Effector memory CD4-positive, alpha-beta T cell (primary cell): ENCODE measurements at places on chromosomes 5 and 9.

DNA sequence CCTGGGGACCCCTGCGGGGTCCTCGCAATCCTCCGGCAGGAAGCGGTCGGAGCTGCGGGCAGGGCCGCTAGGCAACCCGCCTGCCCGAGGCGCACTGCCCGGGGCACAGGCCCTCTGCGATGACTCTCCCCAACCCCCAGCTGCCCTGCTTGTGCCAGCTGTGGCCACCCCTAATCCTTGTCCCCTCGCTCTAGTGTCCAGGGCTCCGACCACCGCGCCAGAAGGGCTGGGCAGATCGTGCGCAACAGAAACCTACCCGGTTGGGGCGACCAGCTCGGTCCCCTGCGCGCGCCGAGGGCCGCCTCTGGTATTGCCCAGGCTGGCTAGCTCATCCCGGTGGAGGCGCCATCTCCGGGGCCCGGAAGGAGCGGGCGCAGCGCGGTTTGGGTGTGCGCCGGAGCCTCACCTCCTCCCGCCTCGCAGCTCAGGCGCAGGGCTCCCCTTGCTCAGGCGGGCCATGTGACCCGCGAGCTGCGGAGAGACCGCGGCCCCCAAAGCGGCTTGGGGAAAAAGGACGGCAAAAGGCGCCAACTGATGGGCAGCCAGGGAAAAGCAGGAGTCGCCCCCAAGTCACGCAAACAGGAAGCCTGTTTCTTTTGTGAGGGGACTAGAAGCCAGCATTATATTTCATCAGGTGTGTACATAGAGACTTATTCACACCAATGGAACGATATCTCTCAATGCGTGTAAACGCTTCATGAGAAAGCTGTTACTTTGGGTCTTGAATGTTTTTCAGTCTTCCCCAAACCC lies 46.8 kb upstream of the RNF20 start:
- no peaks in the 10 kb centered on the region for H3K36me3 ChIP-seq
- no peak overlapping the region for H3K27ac ChIP-seq
- no peak overlapping the region for H3K4me3 ChIP-seq
- peaks cover 4% of the 10 kb centered on the region for H3K4me1 ChIP-seq
- DNase-seq, result no peak
- no peaks in the 10 kb centered on the region for H3K27me3 ChIP-seq

GRCh38 chr9:20551835-20552234 lies 70.5 kb downstream of the MLLT3 start:
- no peak for DNase-seq
- H3K4me3 ChIP-seq, result no peak overlapping the region
- peaks cover 19% of the 10 kb centered on the region for H3K4me1 ChIP-seq
- H3K27ac ChIP-seq, result no peak overlapping the region
- no peaks in the 10 kb centered on the region for H3K27me3 ChIP-seq

- H3K27me3 ChIP-seq, result no peaks in the 10 kb centered on the region
- DNase-seq, result no peak
- no peak overlapping the region for H3K4me3 ChIP-seq
- no peak overlapping the region for H3K27ac ChIP-seq
These were observed 26.3 kb upstream of the CRHBP start for GRCh38 chr5:76926329-76927105.

DNA sequence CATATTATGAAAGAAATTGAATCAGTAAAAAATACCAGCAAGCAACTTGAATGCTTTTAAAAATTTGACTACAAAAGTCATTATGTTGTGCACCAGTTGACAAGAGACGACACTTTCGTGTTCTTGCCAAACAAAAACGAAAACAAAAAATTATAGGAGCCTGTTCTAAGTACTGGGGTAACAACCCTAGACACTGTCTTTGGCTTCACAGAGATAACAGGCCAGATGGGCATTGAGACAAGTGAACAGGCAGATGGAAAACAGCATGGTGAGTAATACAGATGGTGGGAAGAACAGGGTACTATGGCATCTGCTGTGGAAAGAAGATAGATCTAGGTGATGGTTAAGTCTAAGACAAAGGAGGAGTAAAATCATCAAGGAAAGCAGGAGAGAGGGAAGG lies 99.0 kb downstream of the CDH12 start:
- H3K27me3 ChIP-seq, result no peaks in the 10 kb centered on the region
- no peak for DNase-seq
- no peak overlapping the region for H3K4me3 ChIP-seq
- H3K4me1 ChIP-seq, result no peaks in the 10 kb centered on the region

GRCh38 chr5:71586052-71586940 lies 844 bp upstream of the MCCC2 start:
- no peaks in the 10 kb centered on the region for H3K27me3 ChIP-seq
- H3K4me1 ChIP-seq, result peaks cover 23% of the 10 kb centered on the region
- H3K4me3 ChIP-seq, result peak overlapping the region; percentile 86
- no peak for DNase-seq

DNA sequence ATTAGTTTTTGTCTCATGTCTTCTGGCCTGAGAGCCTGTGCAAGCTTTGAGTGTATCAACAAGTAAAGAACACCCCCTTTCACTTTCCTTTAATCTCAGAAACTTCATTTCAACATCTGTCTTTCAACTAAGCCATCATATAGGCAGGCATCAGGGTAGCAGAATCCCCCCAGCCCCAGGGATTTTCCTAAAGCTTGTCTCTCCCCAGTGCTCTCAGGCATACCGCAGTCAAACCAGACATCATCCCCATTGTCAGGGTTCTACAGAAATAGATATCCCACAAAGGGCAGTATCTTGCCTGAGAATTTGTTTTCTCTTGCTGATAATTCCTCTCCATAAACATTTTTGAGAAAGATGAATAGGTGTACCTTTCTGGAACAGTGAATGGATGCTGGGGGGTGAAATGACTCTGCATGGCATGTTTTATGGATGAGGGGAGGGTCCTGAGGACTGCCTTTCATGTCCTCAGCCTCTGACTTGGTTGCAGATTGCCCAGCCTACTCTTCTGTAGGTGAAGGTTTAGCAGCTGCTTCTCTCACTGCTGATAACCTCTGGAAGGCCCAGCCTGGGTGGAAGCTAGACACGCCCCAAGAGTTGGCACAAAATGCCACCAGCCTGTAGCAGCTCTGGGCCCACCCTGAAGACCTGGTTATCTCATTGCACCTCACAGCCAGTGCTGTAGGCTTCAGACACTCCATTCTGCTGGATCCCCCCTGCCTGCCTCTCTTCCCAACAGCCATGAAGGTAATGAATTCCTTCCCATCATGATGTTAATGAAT lies 20.5 kb upstream of the SHB start:
- no peaks in the 10 kb centered on the region for H3K36me3 ChIP-seq
- no peak overlapping the region for H3K4me3 ChIP-seq
- H3K4me1 ChIP-seq, result no peaks in the 10 kb centered on the region
- no peak overlapping the region for H3K27ac ChIP-seq
- no peaks in the 10 kb centered on the region for H3K27me3 ChIP-seq

GRCh38 chr5:68839019-68839552 lies 254.7 kb upstream of the SLC30A5 start:
- no peaks in the 10 kb centered on the region for H3K27me3 ChIP-seq
- H3K36me3 ChIP-seq, result no peaks in the 10 kb centered on the region

- DNase-seq, result no peak
- H3K27ac ChIP-seq, result no peak overlapping the region
These were observed 321.9 kb upstream of the TARS1 start for GRCh38 chr5:33118761-33119415.

DNA sequence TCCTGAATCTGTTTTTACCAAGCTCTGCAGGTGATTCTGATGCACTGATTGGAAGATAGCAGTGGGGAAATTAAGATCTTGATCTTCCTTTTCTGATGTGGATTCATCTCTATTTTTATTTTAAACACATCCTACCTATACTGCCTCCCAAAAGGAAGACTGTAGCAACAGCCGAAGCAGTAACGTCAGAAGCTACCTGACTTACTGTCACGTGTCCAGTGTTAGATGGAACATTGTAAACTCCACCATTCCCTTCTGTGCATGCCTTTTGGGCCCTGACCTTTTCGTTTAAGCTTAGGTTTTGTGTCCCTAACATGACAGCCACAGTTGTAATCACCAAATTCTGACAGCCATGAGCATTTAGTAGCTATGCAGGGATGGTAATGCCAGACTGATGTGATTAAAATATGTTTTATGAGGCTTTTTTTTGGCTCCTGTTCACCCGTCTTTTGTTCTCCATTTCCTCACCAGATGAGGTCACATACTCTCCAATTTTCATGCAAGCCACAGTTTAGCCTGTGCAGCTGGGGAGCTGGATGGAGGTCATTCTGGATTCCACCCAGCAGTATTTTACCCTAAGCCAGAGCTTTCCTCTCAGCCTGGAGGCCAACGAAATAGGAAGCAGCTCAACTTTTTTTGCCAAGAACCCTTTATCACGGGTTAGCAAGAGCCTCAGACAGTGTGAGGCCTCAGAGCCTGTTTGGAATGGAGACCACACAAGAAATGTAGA lies 15.6 kb upstream of the FOXD1 start:
- no peak for DNase-seq
- H3K4me3 ChIP-seq, result no peak overlapping the region
- H3K27me3 ChIP-seq, result no peaks in the 10 kb centered on the region
- no peaks in the 10 kb centered on the region for H3K4me1 ChIP-seq

DNA sequence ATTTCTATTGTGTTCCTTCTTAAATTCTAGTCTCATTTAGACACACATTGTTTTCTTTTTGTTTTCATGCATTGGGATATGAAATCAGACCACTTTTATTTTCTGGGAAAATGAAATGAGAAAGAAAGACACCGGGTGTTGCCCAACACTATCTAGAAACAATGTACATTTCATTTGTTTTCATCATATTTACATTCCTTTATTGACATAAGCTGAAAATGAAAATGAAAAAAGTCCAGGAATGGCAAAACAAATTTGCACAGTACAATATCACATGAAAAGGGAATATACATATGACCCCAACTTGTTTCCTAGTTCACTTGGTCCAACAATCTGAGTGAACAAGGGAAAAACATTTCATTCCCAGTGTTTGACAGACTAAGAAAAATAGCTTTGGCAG lies 20.7 kb downstream of the IFNE start:
- no peaks in the 10 kb centered on the region for H3K4me1 ChIP-seq
- no peaks in the 10 kb centered on the region for H3K36me3 ChIP-seq
- DNase-seq, result no peak
- H3K27ac ChIP-seq, result no peak overlapping the region

DNA sequence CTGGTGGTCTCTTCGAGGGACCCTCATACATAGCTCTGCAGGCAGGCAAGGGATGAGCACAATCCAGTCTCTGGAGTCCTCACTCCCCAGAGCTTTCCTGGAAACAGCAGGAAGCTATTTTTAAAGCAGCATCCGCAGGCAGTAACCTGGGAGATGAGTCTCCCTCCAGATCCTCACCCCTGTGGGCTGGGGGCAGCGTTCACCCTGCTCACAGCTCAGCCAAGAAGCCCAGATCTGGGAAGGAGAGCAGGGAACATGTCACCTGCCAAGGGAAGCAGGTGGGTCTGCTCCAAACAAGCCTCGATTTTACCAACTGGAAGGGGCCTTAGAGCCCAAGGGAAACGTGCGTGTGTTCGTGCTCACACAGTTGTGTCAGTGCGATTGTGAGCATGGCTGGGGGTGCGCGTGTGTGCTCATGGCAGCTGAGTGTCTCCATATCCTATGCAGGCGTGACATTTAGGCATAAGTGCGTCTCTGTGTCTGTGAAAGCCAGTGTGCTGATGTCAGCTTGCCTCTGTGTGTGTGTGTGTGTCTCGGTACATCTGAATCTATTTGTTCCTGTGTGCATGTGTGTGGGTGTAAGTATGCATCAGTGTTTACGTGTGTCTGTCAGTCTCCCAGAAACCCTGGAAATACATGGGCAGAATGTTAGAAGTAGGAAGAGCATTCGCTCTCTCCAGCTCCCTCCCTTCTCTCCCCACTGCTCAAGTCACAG lies 40.6 kb upstream of the CPLX2 start:
- no peak overlapping the region for H3K27ac ChIP-seq
- H3K27me3 ChIP-seq, result no peaks in the 10 kb centered on the region
- no peaks in the 10 kb centered on the region for H3K36me3 ChIP-seq
- no peak overlapping the region for H3K4me3 ChIP-seq
- no peaks in the 10 kb centered on the region for H3K4me1 ChIP-seq
- DNase-seq, result no peak

DNA sequence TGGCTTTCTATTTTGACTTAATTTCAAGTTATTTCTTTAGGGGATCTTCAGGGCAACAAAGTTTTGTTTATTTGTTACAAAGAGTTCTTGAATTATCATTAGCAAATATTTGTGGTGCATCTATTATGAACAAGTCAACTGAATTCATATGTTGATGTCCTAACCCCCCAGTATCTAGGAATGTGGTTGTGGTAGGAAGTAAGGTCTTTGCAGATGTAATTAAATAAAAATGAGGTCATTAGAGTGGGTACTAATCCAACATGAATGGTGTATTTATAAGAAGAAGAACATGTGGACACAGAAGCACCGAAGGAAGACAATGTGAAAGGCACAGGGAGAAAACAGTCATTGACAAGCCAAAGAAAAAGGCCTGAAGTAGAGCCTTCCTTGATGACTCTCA lies 474.0 kb upstream of the DAB2 start:
- no peaks in the 10 kb centered on the region for H3K36me3 ChIP-seq
- no peaks in the 10 kb centered on the region for H3K27me3 ChIP-seq
- no peak overlapping the region for H3K27ac ChIP-seq
- H3K4me3 ChIP-seq, result no peak overlapping the region
- no peak for DNase-seq

GRCh38 chr5:146048994-146049703 lies 56.2 kb downstream of the PLAC8L1 start:
- H3K27me3 ChIP-seq, result no peaks in the 10 kb centered on the region
- no peak overlapping the region for H3K4me3 ChIP-seq
- no peaks in the 10 kb centered on the region for H3K4me1 ChIP-seq
- no peak overlapping the region for H3K27ac ChIP-seq
- no peak for DNase-seq

GRCh38 chr5:136230176-136230575 lies 37.2 kb upstream of the SMIM32 start:
- no peak overlapping the region for H3K4me3 ChIP-seq
- H3K36me3 ChIP-seq, result no peaks in the 10 kb centered on the region
- no peak for DNase-seq
- H3K27me3 ChIP-seq, result no peaks in the 10 kb centered on the region

GRCh38 chr9:1014225-1014624 lies 35.9 kb upstream of the DMRT2 start:
- H3K36me3 ChIP-seq, result no peaks in the 10 kb centered on the region
- no peaks in the 10 kb centered on the region for H3K27me3 ChIP-seq
- H3K4me3 ChIP-seq, result no peak overlapping the region
- H3K4me1 ChIP-seq, result no peaks in the 10 kb centered on the region

- DNase-seq, result no peak
- H3K27ac ChIP-seq, result no peak overlapping the region
- no peaks in the 10 kb centered on the region for H3K27me3 ChIP-seq
These were observed 80.1 kb upstream of the PLEKHG4B start for GRCh38 chr5:11898-12297.
